ENCODE measurements at places on chromosomes 1 and 21.

DNA sequence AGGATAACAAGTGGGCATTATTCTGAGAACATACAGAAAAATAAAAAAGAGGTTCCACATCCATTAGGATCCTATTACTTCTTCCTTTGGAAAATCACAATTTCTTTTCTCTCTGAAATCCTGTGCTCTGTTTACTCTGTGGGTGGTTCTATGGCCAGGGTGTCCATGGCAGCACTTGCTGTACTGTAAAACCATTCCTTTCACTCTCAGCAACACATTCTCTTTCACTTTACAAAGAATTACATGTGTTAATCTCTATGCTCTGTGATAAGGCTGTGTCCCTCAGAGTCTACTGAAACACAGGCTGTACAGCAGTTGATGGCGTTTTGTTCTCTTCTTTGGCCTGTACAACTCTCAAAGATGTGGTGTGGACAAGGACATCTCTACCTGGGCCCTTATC, 524.1 kb downstream of the PTBP2 start:
- DNase-seq: peak; percentile 3

DNA sequence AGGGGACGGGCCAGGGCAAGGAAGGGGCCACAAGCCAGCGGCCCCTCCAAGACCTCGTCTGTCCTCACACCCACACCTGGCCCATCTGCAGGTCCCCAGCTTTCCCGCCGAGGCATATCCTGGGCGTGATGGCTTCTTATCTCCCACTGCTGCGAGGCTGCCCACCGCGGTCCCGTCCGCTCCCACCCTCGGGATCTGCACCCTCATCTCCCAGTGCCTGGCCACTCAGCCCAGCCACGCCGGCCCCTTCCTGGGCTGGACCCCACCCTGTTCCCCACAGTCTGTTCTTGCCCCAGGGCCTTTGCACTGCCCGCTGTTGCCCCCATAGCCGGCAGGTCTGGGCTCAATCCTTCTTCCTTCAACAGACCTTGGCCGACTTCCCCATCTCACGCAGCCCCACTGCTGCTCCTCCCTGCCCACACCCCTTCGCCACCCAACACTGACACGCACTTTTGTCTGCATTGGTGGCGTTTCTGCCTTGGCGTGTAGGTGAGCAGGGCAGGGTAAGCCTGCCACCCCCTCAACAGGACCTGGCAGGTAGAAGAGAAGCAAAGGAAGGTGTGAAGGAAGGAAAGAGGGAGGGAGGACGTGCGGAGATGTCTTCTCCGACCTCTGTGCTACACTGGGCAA, 4.4 kb upstream of the TTC34 start:
- no peak for DNase-seq

DNA sequence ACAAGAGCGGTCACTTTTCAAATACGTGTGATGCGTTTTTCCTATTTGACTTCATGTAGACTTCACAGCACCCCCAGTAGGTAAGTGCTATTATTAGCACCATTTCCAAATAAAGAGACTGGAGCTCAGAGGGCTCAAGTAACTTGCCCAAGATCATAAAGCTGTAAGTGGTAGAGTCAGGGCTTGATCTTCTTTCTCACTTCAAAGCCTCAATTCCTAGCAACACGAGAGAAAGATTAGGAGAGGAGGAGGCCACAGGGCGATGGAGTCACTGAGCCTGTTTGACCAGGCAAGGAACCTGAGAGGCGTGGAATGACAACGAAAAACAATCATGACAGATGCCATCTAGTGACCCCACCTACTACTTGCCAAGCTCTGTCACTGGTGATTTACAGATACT, 181.0 kb downstream of the FOXD2 start:
- DNase-seq: no peak

GRCh38 chr1:245121523-245121922, 33.3 kb upstream of the KIF26B start:
- DNase-seq: no peak

- DNase-seq: peak; percentile 72
These were observed 70.2 kb downstream of the SH3GLB1 start for GRCh38 chr1:86774305-86775295.

DNA sequence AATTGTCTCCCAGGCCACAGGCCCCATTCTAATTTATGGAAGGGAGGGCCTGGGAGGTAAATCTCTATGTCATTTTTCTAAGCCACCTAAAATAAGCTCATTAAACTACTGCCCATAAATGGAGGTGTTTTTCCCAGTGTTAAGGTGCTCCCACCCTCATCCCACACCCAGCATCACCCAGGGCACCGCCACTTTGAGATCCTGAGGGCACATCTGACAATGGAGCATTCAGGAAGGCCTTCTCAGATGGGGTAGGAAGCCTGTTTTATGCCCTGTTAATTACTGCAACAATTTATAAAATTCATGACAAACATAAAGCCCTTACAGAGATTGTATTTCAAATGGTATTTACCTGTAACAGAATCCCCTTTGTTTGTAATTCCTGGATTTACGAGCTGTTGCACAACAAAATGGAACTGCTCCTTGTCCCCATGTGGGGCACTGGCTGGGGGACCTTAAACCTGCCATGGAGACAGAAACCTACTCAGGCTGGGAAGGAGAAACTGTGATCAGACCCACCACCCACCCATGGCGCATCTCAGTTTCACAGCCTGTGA, 319.5 kb upstream of the USP24 start:
- no peak for DNase-seq

DNA sequence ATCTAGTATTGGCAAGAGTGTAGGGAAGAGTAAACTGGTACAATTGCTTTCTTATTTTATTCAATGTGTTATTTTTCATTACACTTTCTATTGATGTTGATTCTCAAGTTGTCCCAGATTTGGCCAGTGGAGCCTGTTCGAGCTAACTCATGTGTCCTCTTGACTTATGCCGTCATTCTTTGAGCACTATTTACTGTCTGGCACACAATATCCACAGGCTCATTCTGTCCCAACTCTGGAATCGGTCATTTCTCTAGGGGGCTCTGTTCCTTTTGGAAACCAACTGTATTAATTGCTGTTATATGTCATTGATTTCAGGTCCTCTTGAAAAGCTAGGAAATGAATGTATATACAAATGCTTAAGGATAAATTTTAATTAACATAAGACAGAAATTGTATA, 22.4 kb upstream of the SFPQ start:
- no peak for DNase-seq

- DNase-seq: peak; percentile 100
These were observed at the start of gene SIPA1L2 for GRCh38 chr1:232630047-232630893. Gene SIPA1L2, minus strand, starts transcription at chr1:232630133. Its CDS starts 114,794 bp downstream, at chr1:232515339.

GRCh38 chr1:71785450-71785849, 496.9 kb downstream of the NEGR1 start:
- no peak for DNase-seq

- DNase-seq: peak; percentile 73
These were observed 157.3 kb downstream of the SLC30A10 start for GRCh38 chr1:219771080-219771479.

DNA sequence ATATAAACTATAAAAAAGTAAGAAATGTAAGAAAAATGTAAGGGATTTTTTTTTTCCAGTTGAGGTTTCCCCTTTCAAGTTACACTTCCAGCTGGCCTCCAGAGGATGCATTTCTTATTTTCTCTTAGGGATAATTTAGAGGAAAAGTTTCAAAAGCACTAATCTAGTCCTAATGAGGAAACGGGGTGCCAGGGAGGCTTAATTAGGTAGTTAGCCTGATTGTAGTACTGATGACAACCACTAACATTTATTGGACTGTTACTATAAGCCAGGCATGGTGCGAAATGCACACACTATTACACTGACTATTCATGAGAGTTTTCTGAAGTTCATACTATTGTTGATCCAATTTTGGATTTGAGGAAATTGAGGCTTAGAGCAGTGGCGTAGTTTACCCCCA, 290.8 kb upstream of the FMN2 start:
- DNase-seq: no peak

GRCh38 chr1:234925440-234926263, 203.0 kb downstream of the TOMM20 start:
- DNase-seq: peak; percentile 93

DNA sequence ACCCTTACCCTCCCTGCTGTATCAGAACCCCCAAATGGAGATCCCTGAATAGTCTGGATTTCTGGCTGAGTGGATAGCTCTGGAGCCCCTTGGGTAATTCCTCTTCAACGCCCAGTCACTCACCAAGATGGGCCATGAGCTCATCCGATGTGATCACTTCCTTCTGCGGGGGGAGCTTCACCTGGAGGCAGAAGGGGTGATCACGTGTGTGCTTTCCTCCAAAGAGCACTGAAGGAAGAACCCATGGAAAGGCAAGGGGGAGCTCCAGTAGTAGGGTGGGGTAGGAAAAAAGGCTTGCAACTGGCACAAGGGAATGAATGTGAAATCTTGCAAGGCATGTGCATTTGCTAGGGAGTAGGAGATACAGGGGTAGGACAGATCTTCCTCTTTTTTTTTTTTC, 5.1 kb downstream of the MINDY1 start:
- no peak for DNase-seq

GRCh38 chr1:7587773-7588456, 183.2 kb upstream of the VAMP3 start:
- no peak for DNase-seq

GRCh38 chr1:61386770-61387169, 304.4 kb downstream of the NFIA start:
- DNase-seq: no peak

DNA sequence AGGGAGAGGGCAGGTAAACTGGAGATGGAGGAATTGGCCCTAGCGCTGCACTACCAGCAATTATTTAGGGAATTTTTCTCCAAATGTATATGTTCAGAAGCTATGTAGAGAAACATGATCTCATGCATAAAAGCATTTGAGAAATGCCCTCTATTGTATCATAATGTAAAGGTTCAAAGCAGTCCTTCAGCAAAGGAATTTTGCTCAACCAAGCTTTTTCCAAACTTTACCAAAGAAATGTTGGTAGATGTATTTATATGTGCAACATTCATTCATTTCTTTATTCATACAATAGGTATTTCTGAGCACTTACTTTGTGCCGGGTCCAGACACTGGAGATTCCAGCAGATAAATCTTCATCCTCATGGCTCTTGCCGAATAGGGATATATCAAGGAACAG, 64.4 kb downstream of the XCL1 start:
- no peak for DNase-seq

DNA sequence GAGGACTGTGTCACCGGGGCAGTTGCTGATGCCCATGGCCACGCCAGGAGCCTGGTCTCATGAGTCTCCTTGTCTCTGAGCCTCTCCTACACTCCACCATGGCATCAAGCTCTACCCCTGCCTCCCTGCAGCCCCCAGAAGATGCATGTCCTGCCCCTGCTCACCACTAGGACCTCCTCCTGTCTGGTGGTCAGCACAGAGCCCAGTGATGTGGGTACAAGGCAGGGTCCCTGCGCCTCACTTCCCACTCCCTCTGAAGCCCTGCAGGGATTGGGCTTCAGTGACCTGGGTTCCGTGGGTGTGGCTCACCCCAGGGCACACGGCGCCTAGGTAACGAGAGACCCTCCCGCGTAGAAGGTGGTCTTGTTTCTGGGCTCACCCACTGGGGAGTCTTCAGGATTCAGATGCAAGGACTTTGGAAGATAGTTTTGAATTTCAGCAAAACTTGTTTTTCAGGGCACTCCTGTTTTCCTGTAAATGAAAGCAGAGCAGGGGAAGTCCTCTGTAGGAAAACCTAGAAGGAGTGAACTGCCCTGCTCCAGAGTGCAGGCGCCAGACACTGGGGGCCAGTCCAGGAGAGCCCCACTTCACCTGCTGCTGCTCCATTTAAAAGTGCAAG, 2.8 kb downstream of the COL18A1 start:
- DNase-seq: no peak

DNA sequence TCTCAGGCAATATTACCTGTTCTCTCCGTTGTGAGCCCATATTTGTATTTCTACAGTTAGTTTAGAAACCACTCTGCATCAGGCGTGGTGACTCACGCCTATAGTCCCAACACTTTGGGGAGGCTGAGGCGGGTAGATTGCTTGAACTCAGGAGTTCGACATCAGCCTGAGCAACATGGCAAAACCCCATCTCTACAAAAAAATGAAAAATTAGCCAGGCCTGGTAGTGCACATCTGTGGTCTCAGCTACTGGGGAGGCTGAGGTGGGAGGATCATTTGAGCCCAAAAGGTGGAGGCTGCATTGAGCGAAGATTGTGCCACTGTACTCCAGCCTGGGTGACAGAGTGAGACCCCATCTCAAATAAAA, 19.7 kb upstream of the ID3 start:
- DNase-seq: no peak

DNA sequence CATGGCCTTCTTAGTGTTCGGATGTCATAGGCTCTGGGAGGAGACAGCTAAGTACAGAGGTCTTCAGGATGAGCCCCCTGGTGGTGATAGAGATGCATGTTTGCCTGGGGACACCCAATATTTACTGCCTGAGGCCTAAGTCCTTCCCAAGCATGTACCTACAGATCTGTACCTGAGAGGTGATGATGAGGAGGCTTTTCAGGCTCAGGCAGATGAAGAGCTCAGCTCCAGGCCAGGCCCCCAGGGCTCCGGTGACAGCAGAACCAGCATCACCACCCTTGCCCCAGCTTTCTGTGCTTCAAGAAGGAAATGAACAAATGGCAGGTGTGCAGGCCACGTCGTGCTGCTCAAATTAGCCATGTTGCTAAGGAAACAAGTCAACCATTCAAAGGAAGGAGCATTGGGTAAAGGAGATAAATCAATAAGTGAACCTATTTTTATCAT, 21.1 kb downstream of the CACNA1E start:
- DNase-seq: no peak

DNA sequence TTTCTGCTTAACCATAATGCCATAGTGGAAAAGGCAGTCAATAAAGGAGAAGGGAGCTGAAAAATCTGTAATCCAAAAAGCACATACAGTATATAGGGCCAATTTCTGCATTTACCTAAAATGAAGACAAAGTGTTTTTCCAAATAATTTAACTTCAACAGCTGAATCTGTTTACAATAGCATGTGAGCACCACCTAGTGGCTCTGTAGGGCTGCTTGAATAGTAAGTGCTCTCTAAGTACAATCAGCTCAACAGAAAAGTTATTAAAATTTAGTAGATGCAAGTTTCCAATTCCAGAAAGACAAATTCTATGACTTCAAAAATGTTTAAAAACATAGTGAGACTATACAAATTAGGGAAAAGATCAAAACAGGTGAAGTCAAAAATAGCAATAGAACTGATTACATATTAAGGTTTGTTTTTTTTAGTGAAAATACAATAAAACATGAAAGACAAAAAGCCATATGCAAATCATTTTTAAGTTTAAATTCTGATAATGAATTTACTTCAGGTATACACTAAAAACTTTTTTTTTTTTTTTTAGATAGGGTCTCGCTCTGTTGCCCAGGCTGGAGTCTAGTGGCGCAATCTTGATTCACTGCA, 220.0 kb downstream of the SETD4 start:
- DNase-seq: peak; percentile 62

GRCh38 chr1:228150461-228151179, 890 bp downstream of the GJC2 start:
- peak; percentile 93 for DNase-seq

- no peak for DNase-seq
These were observed 930.5 kb downstream of the ADGRL2 start for GRCh38 chr1:82731216-82731615.

GRCh38 chr21:31213787-31214186, 130.3 kb downstream of the TIAM1 start:
- no peak for DNase-seq

- DNase-seq: no peak
These were observed 341.5 kb upstream of the CHRM3 start for GRCh38 chr1:239044829-239045228.

- peak; percentile 39 for DNase-seq
These were observed 30.1 kb downstream of the ATF3 start for GRCh38 chr1:212638492-212639151.

GRCh38 chr1:178651742-178652141, 73.3 kb upstream of the RALGPS2 start:
- no peak for DNase-seq

GRCh38 chr1:2459757-2460156, 16.3 kb upstream of the PLCH2 start:
- no peak for DNase-seq

- no peak for DNase-seq
These were observed 24.6 kb upstream of the TRABD2B start for GRCh38 chr1:48021792-48022191.
